ENCODE measurements at places on chromosomes 5 and 9. TPM values are rescaled to one million over a fixed set of nuclear protein-coding genes. Genes with fewer than 3 reads are reported as not detected.

- DNase-seq = no peak
These were observed 80.3 kb downstream of the RCL1 start for GRCh38 chr9:4873066-4873465.

- DNase-seq = peak; percentile 68
These were observed 52.6 kb downstream of the PDCD1LG2 start for GRCh38 chr9:5562806-5563416.

DNA sequence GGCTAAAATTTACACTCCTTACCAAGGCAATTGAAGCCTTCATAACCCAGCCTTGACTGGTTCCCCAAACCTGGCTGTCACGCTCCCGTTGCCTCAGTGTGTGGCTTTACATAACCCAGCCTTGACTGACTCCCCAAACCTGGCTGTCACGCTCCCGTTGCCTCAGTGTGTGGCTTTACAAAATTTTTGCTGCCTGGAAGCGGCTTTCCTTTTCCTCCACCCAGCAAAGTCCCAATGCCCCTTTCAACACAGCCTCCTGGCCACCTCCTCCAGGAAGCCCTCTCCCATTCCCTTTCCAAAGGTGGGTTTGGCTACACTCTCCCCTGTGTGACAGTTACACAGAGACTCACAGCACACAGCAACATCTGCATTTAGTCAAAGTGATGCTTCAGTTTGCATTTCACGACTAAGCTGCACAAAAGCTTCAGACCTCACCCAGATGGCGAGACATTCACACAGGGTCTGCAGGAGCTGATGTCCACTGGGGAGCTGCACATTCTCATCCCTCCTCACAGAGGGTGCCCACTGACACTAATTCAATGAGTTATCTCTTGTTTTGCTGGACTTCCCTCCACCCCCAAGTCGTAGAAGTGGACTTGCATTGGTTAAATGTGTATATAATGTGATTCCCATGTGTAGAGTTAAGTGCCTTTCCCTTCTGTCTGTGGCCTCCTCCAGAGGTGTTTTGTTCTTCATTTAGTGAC is 156.6 kb upstream of the PHYKPL start:
- DNase-seq = no peak

DNA sequence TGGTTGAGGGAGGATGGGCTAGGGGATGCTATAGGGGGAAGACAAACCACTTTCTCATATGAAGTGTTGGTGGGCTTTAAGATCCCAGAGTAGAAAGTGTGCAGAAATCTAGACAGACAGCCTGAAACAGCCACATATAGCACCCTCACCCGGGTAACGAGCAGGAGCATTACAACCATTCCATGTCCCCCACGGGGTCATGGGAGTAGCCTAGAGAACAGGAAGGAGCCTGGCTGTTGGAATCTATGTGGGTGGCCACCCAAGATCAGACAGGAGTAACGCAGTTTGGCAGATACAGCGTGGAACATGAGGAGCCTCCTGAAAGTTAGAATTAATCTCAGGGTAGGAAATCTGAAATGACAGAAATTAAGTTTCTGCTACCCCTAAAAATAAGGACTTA is 146.1 kb upstream of the RAI14 start:
- DNase-seq = no peak

GRCh38 chr9:111730937-111731567 is 63.7 kb downstream of the SHOC1 start:
- DNase-seq = no peak

- DNase-seq = peak; percentile 86
These were observed 1.1 kb upstream of the SPRY4 start for GRCh38 chr5:142325725-142326479.

DNA sequence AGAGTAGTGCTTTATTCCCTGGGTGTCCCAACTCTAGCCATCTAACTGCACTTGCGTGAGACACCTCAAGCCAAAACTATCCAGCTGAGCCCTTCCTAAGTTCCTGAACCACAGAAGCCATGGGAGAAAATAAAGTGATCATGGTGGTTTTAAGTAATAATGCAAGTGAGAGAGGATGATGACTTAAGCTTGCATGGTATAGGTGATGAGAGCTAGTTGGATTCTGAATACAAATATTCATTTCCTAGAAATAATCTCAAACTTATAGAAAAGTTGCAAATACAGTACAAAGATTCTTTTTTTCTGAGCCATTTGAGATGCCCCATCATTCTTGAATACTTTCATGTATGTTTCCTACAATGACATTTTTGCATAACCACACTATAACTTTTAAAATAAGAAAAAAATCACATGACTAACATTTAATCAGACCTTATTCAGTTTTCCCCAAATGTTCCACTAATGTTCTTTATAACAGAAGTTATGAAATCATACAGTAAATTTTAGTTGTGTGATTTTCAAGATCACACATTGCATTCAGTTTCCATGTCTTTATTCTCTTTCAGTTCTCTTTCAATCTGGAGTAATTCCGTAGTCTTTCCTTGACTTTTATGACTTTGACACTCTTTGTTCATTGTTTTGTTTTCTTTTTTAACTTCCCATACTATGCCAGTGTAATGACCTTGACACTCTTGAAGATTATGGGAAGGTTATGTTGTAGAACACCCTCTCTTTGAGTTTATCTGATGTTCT is 5.5 kb upstream of the AK3 start:
- no peak for DNase-seq

GRCh38 chr5:159890141-159890540 is 26.1 kb upstream of the ADRA1B start:
- DNase-seq = no peak

DNA sequence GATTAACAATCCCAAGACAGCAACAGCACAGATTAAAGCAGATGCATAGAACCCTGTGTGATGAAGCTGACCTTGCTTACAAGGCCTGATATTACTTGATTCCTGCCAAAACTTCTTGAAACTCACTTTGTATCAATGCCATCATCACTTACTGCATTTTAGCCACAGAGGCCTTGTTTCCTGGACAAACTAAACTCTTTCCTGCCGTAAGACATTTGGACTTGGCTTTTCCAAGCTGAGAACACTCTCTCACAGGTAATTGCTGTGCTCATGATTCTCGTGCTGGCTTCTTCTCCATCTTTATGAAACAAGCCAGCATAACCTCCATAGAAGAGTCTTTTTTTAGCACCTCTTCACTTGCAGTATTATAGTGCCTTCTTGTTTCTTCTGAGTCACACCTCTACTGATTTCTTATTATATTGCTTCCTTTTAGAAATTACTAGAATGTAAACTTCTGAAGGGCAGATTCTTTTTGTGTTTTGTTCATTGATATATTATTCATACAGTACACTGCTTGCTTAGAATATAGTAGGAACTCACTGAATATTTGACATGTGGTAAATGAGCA is 456.5 kb upstream of the ZNF608 start:
- DNase-seq = peak; percentile 67

DNA sequence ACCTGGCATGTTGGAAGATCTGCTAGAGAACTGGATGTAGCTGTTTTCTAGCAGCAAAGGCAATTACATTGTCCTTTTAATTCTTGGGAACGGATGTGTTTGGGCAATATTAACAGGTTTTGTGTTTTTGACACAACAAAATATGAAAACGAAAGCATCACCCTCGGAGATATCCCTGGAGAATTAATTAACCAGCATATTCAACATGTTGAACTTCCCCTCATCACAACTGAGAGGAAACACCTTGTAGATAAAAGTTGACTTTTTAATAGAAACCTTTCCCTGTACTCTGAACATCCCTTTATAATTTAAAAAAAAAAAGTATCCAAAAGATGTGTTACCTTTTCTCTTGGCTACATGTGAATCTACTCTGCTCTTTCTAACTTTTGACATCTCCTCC is 13.0 kb downstream of the SEMA6A start:
- DNase-seq = peak; percentile 18

GRCh38 chr5:52783226-52783959 is 4.3 kb upstream of the ITGA1 start:
- peak; percentile 46 for DNase-seq

GRCh38 chr5:154587123-154588026 is 109.3 kb upstream of the HAND1 start:
- no peak for DNase-seq

GRCh38 chr5:2007878-2008501 is 125.3 kb upstream of the IRX4 start:
- DNase-seq = peak; percentile 64

DNA sequence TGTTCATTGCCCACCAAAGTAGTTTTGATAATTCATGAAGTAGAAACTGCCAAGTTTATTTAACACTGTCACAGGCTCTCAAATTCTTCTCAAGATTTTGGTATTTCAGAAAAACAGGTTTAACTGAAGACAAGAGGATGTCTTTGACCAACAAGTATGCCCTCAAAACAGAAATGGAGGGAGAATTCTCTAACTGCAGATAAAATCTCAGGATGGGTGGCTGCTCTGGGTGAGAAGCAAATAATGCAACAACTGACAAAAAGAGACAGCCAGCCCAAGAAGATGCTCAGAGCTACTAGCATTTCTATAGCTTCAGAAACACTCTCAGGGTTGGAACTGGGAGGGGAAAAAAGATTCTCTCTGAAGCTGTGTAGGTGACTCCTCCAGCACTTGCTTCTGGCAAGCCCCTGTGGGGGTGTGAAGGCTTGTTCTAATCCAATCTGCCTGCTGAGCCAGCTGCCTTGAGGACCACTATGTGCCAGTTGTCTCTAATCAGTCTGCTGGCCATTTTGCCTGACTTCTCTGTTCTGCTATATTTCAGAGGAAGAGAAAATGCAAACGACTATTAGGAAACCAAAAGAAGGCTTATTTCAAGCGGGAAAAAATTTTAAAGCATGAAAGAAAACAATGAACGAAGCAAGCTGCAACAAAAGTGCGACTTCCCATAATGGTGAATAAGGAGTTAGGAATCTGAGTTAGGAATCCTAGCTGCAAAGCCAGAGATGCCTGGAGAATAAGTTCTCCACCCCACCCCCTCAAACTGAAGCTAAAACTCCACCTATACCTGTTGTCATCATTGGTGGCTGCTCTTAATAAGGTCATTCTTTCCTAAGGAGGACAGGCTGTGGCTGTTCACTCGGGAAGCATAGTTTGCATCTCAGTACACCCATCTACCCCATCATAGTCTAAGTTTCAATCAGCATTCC is 147.5 kb downstream of the GNAQ start:
- peak; percentile 25 for DNase-seq

GRCh38 chr5:112614285-112614684 is 123.4 kb upstream of the APC start:
- DNase-seq = no peak

- DNase-seq = no peak
These were observed 61.6 kb downstream of the COL27A1 start for GRCh38 chr9:114216976-114217375.

DNA sequence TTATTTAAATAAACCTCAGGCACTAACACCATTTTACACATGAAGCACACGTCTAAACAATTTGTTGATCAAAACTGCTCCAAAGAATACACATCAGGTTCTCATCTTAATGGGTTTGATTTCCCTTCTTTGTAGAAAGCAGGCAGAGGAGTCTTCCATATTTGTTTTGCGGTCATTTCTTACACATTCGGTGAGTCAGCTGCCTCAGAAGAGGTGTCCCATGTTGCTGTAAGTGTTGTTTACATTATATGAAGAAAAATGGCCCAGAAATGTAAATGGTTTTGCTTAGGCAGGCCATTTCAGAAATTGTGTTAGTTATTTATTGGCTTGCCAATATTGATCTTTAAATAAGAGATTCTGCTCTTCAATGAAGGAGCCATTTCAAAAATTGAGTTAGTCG is 325.8 kb downstream of the TENT4A start:
- no peak for DNase-seq

DNA sequence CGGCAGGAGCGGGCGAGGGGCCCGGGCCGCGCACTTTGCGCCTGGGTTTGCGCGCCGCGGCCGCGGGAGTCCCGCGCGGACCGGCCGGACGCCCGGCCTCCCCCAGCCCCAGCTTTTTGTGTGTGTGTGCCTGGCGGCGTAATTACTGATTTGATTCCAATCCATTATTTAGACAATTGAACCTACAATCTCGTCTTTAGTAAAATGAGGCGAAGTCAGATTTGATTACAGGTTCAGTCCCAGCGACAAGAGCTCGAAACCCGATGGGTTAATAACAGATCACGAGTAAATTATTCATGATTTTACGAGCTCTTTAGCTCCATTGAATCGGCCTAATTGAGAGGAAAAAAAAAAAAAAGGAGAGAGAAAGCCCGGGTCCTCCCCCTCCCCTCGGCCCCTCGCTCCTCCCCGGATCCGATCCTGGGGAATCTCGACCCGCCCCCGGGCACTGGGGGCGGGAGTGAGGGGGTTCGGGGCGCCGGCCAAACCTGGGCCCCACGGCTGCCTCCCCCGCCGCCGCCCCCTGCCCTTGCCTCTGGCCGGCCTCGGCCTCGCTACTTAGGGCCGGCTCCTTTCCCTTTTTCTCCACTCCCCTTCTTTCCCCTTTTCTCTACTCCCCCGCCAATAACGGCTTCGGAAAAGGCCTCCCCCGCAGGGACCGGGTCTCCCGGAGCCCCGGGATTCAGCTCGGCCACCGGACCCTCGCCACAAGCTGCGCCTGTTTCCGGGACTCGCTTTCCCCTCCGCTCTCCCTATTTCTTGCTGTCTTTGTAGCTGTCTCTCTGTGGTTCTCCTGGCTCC is 6.6 kb downstream of the LHX2 start:
- DNase-seq = no peak

- DNase-seq = peak; percentile 4
These were observed 256.8 kb downstream of the GABRG2 start for GRCh38 chr5:162324328-162324727.

DNA sequence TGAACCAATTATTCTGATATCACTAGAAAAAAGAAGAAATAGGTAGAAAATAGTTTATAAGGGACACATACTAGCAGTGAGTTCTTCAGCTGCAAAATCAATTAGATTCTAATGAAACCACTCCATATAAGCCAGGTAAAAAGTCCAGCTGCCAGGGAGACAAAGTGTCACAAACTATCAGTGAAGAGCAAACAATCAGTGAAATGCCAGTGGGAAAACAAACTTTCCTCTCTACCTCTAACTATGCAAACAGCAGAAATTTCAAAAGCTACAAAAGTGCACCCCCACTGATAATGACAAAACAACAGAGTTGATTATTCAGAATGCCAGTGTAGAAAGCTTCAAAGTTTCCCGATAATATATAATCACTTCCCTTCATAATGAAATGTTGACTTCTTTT is 637.2 kb upstream of the ITGA1 start:
- DNase-seq = no peak

CCDC192 gene
- 0.18 TPM for total RNA-seq

DRD1 gene
- under 0.01 TPM for total RNA-seq

OLFM1 gene
- 3.2 TPM for total RNA-seq

PKN3 gene
- total RNA-seq = 2.9 TPM

ADAMTSL2 gene
- 4.7 TPM for total RNA-seq

MLLT3 gene
- 74.8 TPM for total RNA-seq

HMCN2 gene
- total RNA-seq = 3.4 TPM

NIPAL4 gene
- 0.13 TPM for total RNA-seq

KIAA0825 gene
- total RNA-seq = 5.6 TPM

All from muscle of leg (tissue), 16 donors.